ENCODE measurements at places on chromosomes 4 and X.

- no peak for DNase-seq
Measured at GRCh38 chrX:42000836-42001235, 77.5 kb upstream of the CASK start.

- no peak for DNase-seq
Measured at GRCh38 chr4:70711599-70711998, 10.2 kb upstream of the RUFY3 start.

- no peak for DNase-seq
Measured at GRCh38 chr4:26238778-26239679, 81.8 kb upstream of the RBPJ start.

- no peak for DNase-seq
Measured at GRCh38 chr4:171719691-171720090, 93.5 kb upstream of the GALNTL6 start.

DNA sequence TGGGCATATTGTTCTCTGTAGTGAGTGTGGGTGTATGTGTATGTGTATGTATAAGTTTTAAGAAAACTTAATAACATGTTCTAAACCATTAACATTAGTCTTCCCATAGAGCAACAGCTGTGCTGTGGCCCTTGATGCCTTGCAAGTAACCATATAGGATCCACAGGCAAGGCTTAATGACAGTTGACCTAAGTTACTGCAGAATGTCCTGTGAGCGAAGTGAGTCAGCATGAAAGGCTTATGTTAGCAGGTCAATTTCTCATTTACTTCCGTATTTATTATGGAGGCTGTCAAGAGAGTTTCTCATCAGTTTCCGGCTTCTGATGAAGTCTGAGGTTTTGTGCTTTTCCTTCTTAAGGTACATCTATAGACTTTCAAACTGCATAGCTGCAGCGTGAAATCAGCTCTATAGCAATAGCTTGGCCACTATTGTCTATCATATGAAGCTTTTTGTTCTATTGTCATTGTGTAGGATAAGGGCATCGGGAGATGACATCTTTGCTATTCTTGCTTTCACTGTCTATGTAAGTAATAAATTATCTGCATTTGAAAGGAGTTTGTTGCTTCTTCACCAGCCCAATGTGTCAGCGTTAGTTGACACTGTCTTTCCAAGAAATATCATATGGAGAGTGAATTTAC lies 1153.4 kb upstream of the AGA start:
- DNase-seq = no peak

GRCh38 chr4:20916106-20916505 lies 215.8 kb downstream of the PACRGL start:
- no peak for DNase-seq

- DNase-seq = no peak
Measured at GRCh38 chr4:71120831-71121524, 127.5 kb downstream of the DCK start.

GRCh38 chr4:15336410-15337167 lies 91.2 kb upstream of the C1QTNF7 start:
- no peak for DNase-seq

GRCh38 chr4:182179751-182180150 lies 63.5 kb upstream of the TENM3 start:
- DNase-seq = no peak

DNA sequence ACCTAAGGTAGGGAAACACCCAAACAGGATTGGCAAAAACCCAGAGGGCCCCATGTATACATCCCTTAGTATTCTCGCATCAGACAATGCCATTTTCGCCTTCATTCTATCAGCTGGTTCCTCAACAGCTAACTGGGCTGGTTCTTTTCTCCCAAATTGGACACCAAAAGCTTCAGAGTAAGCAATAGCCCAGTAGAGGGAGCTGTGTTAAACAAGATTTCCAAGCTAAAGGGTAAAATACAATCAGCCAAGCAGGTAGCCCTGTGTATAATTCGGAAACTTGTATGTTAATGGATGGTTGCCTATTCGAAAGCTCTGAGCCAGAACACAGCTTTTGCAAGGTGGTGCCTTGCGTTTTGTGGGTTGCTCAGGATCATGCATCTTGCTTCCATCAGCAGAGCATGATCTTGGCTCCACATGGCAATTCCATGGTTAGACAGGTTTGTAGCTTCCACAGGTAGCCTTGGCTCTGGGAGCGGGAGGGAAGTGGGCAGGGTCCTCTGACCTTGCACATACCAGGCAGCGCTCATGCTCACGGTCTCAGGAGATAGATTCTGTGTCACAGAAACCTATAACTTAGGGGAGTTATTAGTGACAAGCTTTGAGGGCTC lies 115.2 kb upstream of the LNX1 start:
- peak; percentile 37 for DNase-seq

DNA sequence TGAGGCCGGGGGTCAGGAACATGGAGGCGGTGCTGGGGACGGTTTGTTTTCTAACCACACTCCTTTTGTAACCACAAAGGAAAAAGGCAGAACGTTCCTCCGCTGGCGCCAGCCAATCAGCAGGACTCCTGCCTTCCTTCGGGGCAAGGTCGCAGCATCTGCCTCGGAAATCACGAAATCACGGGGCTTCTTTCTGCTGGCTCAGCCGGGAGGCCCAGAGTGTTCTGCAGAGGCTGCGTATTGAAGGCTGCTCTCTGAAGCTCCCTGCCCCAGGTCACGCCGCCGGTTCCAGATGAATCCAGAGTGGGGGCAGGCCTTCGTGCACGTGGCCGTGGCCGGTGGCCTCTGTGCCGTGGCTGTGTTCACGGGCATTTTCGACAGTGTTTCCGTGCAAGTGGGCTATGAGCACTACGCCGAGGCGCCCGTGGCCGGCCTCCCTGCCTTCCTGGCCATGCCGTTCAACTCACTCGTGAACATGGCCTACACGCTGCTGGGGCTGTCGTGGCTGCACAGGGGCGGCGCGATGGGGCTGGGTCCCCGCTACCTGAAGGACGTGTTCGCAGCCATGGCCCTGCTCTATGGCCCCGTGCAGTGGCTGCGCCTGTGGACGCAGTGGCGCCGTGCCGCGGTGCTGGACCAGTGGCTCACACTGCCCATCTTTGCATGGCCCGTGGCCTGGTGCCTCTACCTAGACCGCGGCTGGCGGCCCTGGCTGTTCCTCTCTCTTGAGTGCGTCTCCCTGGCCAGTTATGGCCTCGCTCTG lies 9.4 kb downstream of the TMEM187 start:
- DNase-seq = no peak

DNA sequence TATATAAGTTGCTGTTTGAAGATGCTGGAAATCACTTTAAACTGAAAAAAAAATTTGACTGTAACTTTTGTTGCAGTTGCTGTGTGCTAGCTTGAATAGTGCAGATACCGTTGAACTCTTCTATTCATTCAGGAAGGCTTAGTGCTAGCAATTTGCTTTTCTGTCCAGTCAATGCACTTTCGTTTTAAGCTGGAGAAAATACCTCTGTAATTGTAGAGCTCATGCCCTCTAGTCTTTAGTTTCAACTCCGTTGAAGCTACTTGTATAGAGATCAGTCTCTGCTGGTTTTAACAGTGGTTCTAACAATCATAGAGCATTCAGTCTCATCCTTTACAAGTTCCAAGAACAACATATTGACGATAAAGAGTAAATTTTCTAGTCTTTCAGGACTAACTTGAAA lies 49.0 kb upstream of the TRPC3 start:
- DNase-seq = no peak

DNA sequence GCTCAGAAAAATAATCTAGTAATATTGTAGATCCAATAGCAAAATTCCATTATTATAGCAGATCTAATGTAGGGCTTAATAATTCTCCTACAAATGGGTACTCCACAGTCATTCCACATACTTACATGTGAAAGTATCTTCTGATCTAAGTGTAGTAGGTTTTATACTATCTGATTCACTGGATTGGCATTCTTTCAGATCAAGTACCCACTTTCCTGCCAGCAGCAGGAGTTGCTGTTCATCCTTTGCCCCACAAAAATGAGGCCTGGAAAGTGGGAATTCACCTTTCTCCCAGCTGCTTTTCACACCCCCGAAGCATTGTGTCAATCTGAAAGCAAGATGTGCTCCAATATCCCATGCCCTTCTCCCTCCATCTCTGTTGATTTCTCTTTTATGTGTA lies 77.1 kb upstream of the RXFP1 start:
- no peak for DNase-seq

- no peak for DNase-seq
Measured at GRCh38 chr4:85477534-85477933, 2.6 kb downstream of the ARHGAP24 start.

DNA sequence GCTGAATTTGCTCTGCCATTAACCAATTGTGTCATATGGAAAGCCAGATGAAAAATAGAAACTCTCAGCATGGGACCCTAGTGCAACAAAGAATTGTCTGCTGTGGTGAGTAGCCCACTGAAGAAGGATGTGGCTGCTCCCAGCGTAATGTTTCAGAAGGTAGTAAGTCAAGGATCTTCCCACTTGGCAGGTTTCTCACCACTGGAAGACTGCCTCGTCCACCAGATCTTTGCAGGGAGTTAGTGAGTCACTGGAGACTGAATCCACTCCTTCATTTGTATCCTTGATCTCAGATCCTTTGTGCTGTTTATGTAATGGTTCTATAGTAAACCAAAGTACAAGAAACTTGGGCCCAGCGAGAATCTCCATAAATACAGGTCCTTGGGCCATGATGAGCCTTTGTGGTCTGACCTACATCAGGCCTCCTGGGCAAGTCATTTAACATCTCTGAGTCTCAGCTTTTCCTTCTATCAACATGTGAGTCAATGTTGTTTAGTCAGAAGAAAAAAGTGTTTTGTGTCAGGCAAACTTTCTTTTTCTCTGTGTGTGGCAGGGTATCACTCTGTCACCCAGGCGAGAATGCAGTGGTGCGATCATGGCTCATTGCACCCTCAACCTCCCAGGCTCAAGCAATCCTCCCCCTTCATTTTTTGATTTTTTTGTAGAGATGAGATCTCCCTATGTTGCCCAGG lies 78.0 kb upstream of the CCDC160 start:
- DNase-seq = no peak

DNA sequence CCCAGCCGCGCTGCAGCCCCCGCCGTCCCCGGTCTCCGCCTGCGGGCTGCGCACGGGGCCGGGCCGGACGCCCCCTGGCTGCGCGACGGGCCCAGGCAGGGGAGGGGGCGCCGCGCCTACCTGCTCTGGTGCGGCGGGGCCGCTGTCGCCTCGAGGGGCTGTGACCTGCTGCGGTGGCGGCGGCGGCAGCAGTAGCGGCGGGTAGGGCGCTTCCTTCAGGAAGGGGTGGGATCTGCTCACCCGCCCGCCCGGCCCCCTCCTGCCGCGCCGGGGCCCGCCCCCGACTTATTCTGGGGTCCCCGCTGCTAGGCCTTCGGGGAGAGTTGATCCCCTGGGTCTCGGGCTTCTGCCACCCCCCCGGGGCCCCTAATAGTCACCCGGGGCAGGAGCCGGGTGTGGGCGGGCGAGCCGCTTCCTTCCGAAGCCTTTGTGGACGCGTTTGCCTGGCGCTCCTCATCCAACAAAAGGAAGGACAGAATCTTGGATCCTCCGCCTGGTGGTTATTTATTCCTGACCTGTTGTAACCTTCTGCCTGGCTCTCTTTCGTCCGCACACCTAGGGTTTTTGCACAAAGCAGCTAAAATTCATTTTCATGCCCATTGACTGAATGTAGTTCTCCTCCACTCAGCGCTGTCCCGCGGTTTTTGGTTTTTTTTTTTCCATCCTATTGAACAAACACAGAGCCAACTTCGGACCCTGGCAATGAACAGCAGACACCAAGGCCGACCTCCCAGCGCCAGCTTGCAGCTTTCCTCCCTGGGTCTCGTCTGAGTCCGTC lies at the start of gene TMEM150C:
TSS of gene TMEM150C (minus strand) at position 203 of the 778 bp plus-strand sequence. CDS start 57,331 bp downstream, outside the sequence.
- peak; percentile 44 for DNase-seq

- no peak for DNase-seq
Measured at GRCh38 chr4:99945718-99946355, 581 bp downstream of the DNAJB14 start.

GRCh38 chr4:145791988-145792387 lies 112.0 kb downstream of the C4orf51 start:
- no peak for DNase-seq

DNA sequence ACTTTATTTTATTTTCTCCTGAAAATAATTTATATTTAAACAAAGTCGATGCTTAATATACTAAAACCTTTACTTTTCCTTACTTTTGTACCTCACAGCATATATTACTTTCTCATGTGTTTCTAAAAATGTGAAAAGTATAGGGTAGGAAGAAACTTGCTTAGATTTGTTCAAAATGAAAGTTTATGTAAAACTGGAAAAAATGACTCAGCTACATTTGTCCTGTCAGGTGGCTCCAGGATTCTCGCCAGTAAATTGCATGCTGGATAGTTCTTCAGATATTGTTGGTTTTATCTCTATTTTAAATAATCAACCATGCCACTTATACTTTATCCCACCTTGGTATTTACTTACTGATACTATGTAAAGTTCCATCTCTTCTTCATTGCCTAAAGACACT lies 159.2 kb upstream of the NDST4 start:
- no peak for DNase-seq

GRCh38 chrX:111365770-111366325 lies 46.1 kb downstream of the DCX start:
- no peak for DNase-seq

GRCh38 chr4:175460414-175460813 lies 351.6 kb downstream of the GPM6A start:
- DNase-seq = no peak

GRCh38 chr4:112120021-112120420 lies 25.2 kb upstream of the FAM241A start:
- DNase-seq = no peak

DNA sequence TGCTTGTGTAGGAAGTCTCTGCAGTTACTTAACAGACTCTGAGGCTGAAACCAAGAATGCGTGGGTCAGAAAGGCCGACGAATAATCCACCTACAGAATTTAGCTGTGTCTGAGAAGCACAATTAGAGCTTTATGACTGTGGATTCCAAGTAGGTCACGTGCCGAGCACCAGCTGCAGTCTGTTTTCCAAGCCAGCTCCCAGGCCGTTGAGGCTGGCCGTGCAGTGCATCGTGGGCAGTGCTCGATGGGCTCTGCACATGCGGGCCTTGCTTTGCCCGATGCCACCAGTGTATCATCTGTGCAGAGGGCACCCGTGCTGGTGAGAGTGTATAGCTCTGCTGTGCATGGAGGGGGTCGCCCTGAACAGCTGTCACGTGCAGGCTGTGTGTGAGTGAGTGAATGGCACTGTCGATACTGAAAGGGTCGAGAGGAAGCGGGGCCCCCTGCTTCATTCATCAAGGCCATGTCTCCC lies 67.5 kb upstream of the CLDN34 start:
- DNase-seq = peak; percentile 46
